Epithelial cell of umbilical artery (primary cell): ENCODE measurements at places on chromosomes 4 and X. TPM values are rescaled to one million over a fixed set of nuclear protein-coding genes. Genes with fewer than 3 reads are reported as not detected.

Gene CUL4B
- total RNA-seq, result 67.2 and 83.1 TPM in 2 replicates

Gene PDZD11
- total RNA-seq, result 39.6 and 43.0 TPM in 2 replicates

Gene ZNF711
- 2.9 and 3.5 TPM in 2 replicates for total RNA-seq

Gene CCDC149
- total RNA-seq, result 4.3 and 13.0 TPM in 2 replicates

Gene GAGE12F
- total RNA-seq, result not detected in 2 replicates

Gene IL13RA2
- 0.32 and 0.91 TPM in 2 replicates for total RNA-seq

Gene RPS6KA6
- 0.91 and 1.3 TPM in 2 replicates for total RNA-seq

Gene BTC
- total RNA-seq, result 0.30 TPM in 1 of 2 replicates, not detected in the other

Gene CYBB
- not detected in 2 replicates for total RNA-seq

Gene IL1RAPL1
- total RNA-seq, result 5.9 and 6.2 TPM in 2 replicates

Gene FAT1
- 6.5 and 14.9 TPM in 2 replicates for total RNA-seq
